ENCODE measurements at places on chromosomes 6 and 20.
A peak's percentile ranks its signal among the peaks of the same experiment; 100 is the strongest.

GRCh38 chr20:2468581-2469407, 1.8 kb downstream of the SNRPB start:
- H3K36me3 ChIP-seq: peaks cover 47% of the 10 kb centered on the region
- no peaks in the 10 kb centered on the region for H3K27me3 ChIP-seq
- H3K4me3 ChIP-seq: peak overlapping the region; percentile 80
- no peak for DNase-seq
- no peak overlapping the region for H3K27ac ChIP-seq

DNA sequence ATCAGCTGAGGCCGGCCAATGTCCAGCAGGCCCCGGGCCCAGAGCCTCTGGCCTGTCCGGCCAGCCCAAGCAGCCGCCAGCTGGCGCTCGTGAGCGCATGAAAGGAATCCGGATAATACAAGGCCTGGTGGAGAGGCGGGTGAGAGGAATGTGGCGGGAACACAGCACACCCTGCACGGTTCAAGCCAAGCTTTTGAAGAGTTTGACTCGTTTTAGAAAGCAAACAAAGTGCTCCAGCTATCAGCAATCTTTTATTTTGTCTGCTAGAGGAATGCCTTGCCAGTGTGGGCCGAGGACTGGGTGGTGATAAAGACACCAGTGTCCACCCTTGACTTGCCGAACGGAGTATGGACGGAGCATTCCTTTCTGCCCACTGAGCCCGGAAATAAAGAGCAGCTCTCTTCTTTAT, 9.3 kb upstream of the NEDD9 start:
- no peaks in the 10 kb centered on the region for H3K36me3 ChIP-seq
- H3K27me3 ChIP-seq: no peaks in the 10 kb centered on the region
- peak; percentile 92 for DNase-seq
- peaks cover 8% of the 10 kb centered on the region for H3K4me1 ChIP-seq

DNA sequence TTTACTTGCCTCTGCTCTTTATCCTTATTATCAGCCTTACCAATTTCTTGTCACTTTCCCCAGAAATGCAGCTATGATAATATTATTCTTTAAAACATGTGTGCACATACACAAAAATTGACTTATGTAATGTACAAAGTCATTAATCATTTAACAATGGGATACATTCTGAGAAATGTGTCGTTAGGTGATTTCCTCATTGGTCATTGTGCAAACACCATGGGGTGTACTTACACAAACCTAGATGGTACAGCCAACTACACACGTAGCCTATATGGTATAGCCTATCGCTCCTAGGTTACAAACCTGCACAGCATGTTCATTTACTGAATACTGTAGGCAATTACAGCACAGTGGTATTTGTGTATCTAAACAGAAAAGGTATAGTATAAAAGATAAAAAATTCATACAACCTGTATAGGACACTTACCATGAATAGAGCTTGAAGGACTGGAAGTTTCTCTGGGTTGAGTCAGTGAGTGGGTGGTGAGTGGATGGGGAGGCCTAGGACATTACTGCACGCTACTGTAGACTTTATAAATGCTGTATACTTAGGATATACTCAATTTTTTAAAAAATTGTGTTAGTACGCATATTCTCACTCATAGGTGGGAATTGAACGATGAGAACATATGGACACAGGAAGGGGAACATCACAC, 56.9 kb downstream of the HIVEP1 start:
- no peak overlapping the region for H3K27ac ChIP-seq
- no peak for DNase-seq
- no peaks in the 10 kb centered on the region for H3K36me3 ChIP-seq
- no peaks in the 10 kb centered on the region for H3K27me3 ChIP-seq

DNA sequence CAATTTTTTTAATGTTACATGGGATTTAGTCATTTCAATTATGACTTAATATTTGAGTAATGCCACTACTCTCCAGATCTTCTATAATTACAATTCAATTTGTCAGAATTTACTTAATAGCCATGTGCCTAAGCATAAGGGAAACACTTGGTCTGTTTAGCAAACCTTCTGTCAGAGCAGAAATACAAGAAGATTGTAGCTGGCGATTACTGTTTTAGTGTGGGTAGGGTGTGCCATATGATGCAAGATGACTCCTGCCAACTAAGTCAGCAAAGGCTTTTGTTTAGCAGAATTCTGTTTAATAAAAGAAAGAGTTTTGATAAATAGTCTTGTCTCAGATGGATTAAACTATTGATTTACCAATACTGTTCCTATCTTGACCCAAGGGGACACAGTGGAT, 455.4 kb downstream of the RNF144B start:
- no peaks in the 10 kb centered on the region for H3K36me3 ChIP-seq
- no peak overlapping the region for H3K27ac ChIP-seq
- H3K4me1 ChIP-seq: no peaks in the 10 kb centered on the region
- H3K27me3 ChIP-seq: no peaks in the 10 kb centered on the region

- DNase-seq: no peak
- H3K4me3 ChIP-seq: no peak overlapping the region
- H3K4me1 ChIP-seq: no peaks in the 10 kb centered on the region
- H3K36me3 ChIP-seq: no peaks in the 10 kb centered on the region
- no peaks in the 10 kb centered on the region for H3K27me3 ChIP-seq
Observed at GRCh38 chr6:117817499-117817898, 89.6 kb upstream of the SLC35F1 start.

- H3K4me1 ChIP-seq: no peaks in the 10 kb centered on the region
- DNase-seq: no peak
- H3K27ac ChIP-seq: no peak overlapping the region
Observed at GRCh38 chr20:38278131-38278530, 17.6 kb upstream of the KIAA1755 start.

Data from upper lobe of right lung (tissue), 1 donor.